ENCODE measurements at places on chromosomes 1 and 21. TPM values are rescaled to one million over a fixed set of nuclear protein-coding genes. Genes with fewer than 3 reads are reported as not detected.

- no peak for DNase-seq
Observed at GRCh38 chr21:28144653-28145052, 848.0 kb downstream of the LTN1 start.

GRCh38 chr1:5973771-5974170 lies 18.5 kb downstream of the NPHP4 start:
- no peak for DNase-seq

GRCh38 chr1:6477039-6477820 lies 11.3 kb upstream of the TNFRSF25 start:
- DNase-seq, result no peak

- DNase-seq, result no peak
Observed at GRCh38 chr1:26159743-26160039, 812 bp downstream of the FAM110D start.

- no peak for DNase-seq
Observed at GRCh38 chr1:33008051-33008914, 28.4 kb downstream of the AK2 start.

DNA sequence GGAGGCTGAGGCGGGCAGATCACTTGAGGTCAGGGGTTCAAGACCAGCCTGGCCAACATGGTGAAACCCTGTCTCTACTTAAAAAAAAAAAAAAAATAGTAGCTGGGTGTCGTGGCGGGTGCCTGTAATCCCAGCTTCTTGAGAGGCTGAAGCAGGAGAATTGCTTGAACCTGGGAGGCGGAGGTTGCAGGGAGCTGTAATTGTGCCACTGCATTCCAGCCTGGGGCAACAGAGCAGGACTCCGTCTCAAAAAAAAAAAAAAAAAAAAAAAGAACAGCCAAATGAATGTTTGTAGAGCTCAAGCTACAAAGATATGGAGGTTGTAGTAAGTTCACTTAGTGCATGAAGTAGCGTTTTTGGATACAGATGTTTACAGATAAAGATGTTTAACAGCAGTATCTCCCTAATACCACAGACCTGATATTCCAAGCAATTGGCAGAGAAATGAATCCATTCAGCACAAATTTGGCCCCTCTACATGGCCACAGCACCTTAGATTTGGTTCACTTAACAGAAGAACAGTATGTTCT lies 49.5 kb upstream of the IPO9 start:
- DNase-seq, result no peak

Gene RGL1
- 44.1 TPM for polyA plus RNA-seq

Gene VWA1
- polyA plus RNA-seq, result 49.2 TPM

Gene FAM78B
- 1.0 TPM for polyA plus RNA-seq

Gene CSTB
- polyA plus RNA-seq, result 41.5 TPM

Gene DCDC2B
- polyA plus RNA-seq, result 3.1 TPM

Gene TIE1
- polyA plus RNA-seq, result 74.8 TPM
